ENCODE measurements at places on chromosomes 1 and 21. TPM values are rescaled to one million over a fixed set of nuclear protein-coding genes. Genes with fewer than 3 reads are reported as not detected.

GRCh38 chr1:155026588-155026987 lies 7.0 kb downstream of the DCST2 start:
- DNase-seq: no peak

The ASCL5 gene
- 0.31 TPM for total RNA-seq

The GJC2 gene
- total RNA-seq: 1.6 TPM

The AADACL3 gene
- total RNA-seq: 0.35 TPM

GRCh38 chr21:29130270-29130969 lies at the start of gene MAP3K7CL:
MAP3K7CL (plus strand) TSS chr21:29130644; CDS start chr21:29133345, 2,701 bp downstream.
- no peak for DNase-seq

GRCh38 chr21:40051801-40052200 lies 184.6 kb downstream of the PCP4 start:
- DNase-seq: no peak

DNA sequence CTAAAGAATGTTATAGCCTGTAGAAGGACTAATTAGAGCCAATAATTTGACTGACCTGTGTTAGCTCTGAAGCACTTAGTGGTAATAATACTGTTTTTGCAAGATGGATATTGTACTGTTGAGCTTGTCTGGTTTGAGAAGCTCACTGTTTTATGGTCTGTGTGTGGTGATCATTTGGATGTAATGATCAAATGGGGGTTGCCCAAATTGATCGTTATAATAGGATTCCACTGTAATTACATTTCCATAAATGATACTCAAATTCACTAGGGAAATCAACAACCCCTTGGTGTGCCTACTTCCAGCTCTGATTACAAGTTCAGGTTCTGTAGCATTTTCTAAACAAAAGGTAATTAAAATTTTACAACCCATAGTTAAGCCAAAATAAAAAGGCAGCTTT lies 971.4 kb downstream of the TTLL7 start:
- DNase-seq: no peak

GRCh38 chr1:36755303-36756230 lies 272.9 kb upstream of the CSF3R start:
- no peak for DNase-seq

The WNT3A gene
- 0.20 TPM for total RNA-seq

The SYNC gene
- total RNA-seq: 0.15 TPM

The HCRTR1 gene
- total RNA-seq: not detected

- no peak for DNase-seq
Observed at GRCh38 chr1:42952303-42953001, 6.2 kb downstream of the SLC2A1 start.

The SPRR1A gene
- total RNA-seq: not detected

GRCh38 chr1:87048237-87048636 lies 133.8 kb downstream of the HS2ST1 start:
- DNase-seq: no peak

DNA sequence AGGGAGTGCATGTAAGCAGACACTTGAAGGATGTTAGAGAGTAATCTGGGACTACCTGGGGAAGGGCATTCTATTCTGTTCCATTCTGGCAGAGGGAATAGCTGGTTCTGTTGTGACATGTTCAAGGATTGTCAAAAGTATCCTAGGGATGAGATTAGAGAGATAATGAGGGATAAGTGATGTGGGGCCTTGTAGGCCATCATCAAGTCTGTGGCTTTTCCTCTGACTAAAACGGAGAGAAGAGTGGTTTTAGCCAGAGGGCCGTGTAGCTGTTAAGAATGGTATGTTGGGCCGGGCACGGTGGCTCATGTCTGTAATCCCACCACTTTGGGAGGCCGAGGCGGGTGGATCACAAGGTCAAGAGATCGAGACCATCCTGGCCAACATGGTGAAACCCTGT lies 23.6 kb downstream of the TGFB2 start:
- DNase-seq: no peak

- peak; percentile 49 for DNase-seq
Observed at GRCh38 chr1:164440232-164440631, 118.8 kb upstream of the PBX1 start.

Measured in H9 (cell line).